ENCODE measurements at places on chromosomes 16 and 17. TPM values are rescaled to one million over a fixed set of nuclear protein-coding genes. Genes with fewer than 3 reads are reported as not detected.

Gene SPATA22
- not detected for total RNA-seq

DNA sequence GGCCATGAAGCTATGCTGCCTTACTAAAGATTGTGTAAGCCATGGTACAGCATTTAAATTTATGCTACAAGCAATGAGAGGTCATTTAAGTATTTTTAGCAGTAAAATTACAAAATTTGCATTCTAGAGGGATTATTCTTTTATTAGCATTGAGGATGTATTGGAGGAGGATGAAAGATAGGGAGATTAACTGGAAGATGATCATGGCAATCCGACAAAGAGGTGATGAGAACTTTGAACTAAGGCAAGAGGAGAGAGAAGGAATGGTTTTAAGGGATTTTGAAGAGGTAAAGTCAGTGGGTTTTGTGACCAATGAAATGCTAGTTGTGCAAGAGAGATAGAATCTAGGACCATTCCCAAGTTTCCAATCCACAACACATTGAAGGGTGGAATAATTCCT lies 129.9 kb downstream of the SNX11 start:
- DNase-seq, result no peak
- H3K27ac ChIP-seq, result peak overlapping the region; percentile 19

Gene TMC5
- total RNA-seq, result not detected

- peak overlapping the region; percentile 37 for H3K27ac ChIP-seq
- no peak overlapping the region for H3K4me3 ChIP-seq
- peaks cover 5% of the 10 kb centered on the region for H3K4me1 ChIP-seq
- H3K27me3 ChIP-seq, result peaks cover 32% of the 10 kb centered on the region
- H3K36me3 ChIP-seq, result no peaks in the 10 kb centered on the region
These were observed 20.7 kb upstream of the CCL5 start for GRCh38 chr17:35900708-35901480.

DNA sequence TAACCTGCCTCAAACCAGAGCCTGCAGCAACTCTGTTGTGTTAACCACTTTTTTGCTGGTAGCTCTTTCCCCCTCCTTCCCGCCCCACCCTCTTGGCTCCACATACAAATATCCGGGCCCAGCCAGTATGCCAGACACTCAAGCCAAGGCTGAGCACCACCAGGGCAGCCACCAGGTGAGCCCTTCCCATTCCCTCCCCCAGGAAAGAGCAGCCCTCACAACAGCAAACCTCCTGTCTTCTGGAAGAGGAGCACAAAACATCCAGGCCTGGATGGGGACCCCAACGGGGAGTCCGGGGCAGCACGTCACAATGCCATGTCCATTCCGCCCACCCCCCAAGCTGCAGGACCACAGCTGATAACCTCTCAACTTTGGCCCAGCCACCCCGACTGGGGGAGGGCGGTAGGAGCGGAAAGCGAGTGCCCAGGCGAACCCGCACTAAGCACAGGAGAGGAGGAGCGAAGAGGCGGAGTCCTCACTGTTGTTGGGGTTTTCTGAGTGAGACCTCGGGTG lies 757 bp downstream of the ORMDL3 start:
- peak overlapping the region; percentile 97 for H3K27ac ChIP-seq
- peak overlapping the region; percentile 94 for H3K4me3 ChIP-seq
- no peaks in the 10 kb centered on the region for H3K27me3 ChIP-seq
- DNase-seq, result peak; percentile 36
- H3K4me1 ChIP-seq, result peaks cover 38% of the 10 kb centered on the region

Gene ZP2
- not detected for total RNA-seq

DNA sequence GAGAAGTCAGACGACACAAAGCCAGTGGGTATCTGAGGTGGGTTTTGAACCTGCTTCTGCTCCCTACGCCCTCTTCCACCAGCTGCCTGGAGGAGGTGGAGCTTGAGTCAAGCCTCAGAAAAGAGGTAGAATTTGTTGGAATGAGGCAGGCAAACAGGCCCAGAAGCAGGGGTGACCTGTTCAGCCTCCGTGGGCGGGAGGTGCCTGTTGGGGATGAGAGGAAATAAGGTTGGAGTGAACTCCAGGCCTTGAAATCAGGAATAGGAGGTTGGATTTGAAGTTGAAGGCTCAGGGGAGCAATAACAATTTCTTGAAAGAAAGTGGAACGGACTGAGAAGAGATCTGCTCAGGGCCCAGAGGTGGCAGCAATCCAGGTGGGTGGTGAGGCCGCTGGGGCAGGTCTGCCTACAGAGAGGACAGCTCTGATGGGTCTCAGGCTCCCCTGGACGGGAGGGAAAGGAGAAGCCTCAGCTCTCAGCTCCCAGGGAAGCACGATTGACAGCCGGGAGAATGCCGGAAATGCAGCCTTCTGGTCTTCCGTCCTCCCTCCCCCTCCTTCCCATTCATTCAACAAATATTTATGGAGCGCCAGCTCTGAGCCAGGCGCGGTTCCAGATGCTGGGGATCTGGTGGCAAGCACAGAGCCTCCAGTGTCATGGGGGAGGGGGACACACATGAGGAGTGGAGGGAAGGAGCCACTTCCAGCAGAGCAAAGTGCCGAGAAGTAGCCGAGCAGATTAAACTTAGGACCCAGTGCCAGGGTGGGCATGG lies 61.9 kb upstream of the CIBAR2 start:
- H3K4me3 ChIP-seq, result no peak overlapping the region
- DNase-seq, result no peak
- H3K27ac ChIP-seq, result no peak overlapping the region
- peaks cover 80% of the 10 kb centered on the region for H3K27me3 ChIP-seq

Gene ADCY9
- total RNA-seq, result 11.5 TPM

DNA sequence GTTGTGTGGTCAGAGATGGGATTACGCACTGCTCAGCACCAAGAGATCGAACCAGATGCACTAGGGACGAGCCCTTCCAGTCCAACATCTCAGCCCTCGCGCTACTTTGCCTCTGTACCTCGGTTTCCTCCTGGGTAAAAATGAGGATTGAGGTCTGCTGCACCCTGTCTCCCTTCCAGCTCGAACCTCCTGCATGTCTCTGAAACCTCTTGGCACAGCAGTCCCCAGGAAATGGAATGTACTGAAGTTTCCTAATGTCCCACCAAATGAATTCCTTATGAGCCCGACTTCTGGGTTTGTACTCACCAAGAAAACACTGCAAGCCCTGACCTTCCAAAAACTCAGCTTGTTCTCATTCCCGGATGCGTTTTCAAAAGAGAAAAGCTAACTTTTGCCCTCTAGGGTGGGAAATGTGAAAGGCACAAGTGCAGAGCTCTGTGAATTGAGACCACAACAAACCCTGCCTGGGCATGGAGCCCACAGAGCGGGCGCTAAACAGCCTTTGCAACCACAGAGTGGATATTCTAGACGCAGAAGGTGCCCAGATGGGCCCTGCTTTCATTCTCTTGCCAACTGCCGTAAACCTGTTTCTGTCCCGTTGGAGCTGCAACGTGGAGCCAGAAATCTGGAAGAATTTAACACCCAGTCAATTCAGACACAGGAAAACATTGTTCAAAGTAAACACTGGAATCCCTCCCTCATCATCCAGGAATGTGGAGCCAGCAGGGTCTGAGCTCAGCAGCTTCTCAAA lies 10.3 kb downstream of the CDRT4 start:
- H3K27ac ChIP-seq, result no peak overlapping the region
- H3K36me3 ChIP-seq, result peaks cover 4% of the 10 kb centered on the region

Gene CLEC3A
- not detected for total RNA-seq

DNA sequence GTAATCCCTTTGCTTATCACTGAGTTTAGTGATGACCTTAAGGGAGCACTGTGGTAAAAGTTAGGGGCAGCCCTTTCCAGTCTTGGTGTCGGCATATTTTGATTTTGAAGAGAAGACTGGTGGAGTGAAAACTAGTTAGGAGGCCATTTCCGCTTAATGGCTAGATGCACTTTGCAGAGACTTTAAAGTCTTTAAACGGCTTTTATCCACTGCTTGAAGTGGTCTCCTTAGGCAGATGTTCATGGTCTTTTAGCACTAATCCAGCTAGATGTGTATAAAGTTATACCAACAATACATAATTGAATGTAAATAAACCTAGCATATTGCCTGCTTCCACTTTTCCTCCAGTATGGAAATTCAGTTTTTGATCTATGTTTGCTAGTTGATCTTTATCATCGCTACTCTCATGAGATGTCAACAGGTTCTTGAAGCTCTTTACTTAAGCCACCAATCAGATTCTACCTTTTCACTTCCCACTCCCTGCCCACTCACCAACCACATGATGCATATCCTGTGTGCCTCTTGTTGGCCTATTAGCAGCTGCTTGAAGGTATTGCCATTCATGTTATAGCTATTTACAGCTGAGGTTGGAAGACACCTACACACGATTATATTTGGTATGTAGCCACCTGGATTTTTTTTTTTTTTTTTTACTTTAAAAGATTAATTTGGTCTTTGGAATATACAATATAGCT lies 132.0 kb downstream of the NLK start:
- peaks cover 8% of the 10 kb centered on the region for H3K36me3 ChIP-seq
- H3K4me1 ChIP-seq, result peaks cover 14% of the 10 kb centered on the region
- DNase-seq, result no peak
- H3K27me3 ChIP-seq, result no peaks in the 10 kb centered on the region

Gene ADAM11
- total RNA-seq, result 0.08 TPM

DNA sequence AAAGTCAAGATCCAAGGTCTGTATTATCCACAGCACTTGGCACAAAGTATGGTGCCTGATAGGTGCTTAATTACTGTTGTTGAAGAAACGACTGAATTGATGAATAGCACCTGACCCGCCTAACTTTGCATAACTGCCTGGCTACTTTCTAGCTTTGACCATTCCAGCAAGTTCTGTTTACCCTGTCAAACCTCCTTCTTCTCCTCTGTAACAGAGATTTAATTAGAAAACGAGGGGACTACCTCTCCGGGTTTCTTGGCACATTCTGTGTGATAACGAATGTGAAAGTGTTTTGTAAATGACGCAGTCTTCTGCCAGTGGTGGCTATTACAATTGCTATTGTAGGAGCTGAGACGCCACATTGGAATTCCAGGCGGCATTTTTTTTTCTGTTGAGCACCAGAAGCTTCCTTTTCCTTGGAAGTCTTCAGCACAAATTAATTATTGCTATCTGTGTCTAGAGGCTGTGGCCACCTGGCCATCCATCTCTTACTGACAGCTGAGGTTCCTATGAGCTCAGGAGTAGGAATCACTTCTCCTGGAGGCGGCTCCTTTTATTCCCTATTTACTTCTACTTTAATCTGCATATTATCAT lies 522.9 kb downstream of the HS3ST4 start:
- H3K4me1 ChIP-seq, result no peaks in the 10 kb centered on the region
- no peak for DNase-seq
- no peaks in the 10 kb centered on the region for H3K36me3 ChIP-seq
- H3K27ac ChIP-seq, result no peak overlapping the region

GRCh38 chr17:48262982-48263730 lies 155.6 kb downstream of the SNX11 start:
- H3K4me1 ChIP-seq, result peaks cover 22% of the 10 kb centered on the region
- H3K27me3 ChIP-seq, result no peaks in the 10 kb centered on the region
- H3K4me3 ChIP-seq, result no peak overlapping the region
- no peak for DNase-seq
- H3K27ac ChIP-seq, result peak overlapping the region; percentile 86

- H3K36me3 ChIP-seq, result no peaks in the 10 kb centered on the region
- H3K27ac ChIP-seq, result no peak overlapping the region
- DNase-seq, result no peak
- no peaks in the 10 kb centered on the region for H3K27me3 ChIP-seq
These were observed 10.5 kb downstream of the GAA start for GRCh38 chr17:80111702-80112470.

- H3K27ac ChIP-seq, result no peak overlapping the region
- peaks cover 7% of the 10 kb centered on the region for H3K4me1 ChIP-seq
- no peaks in the 10 kb centered on the region for H3K27me3 ChIP-seq
- no peak overlapping the region for H3K4me3 ChIP-seq
- H3K36me3 ChIP-seq, result no peaks in the 10 kb centered on the region
These were observed 174.8 kb downstream of the XYLT1 start for GRCh38 chr16:17295948-17296347.

- H3K36me3 ChIP-seq, result no peaks in the 10 kb centered on the region
- no peaks in the 10 kb centered on the region for H3K27me3 ChIP-seq
- H3K4me3 ChIP-seq, result peak overlapping the region; percentile 21
- DNase-seq, result no peak
These were observed 118.2 kb upstream of the CHMP6 start for GRCh38 chr17:80873307-80873951.

- peaks cover 3% of the 10 kb centered on the region for H3K4me1 ChIP-seq
- H3K27me3 ChIP-seq, result peaks cover 41% of the 10 kb centered on the region
- H3K27ac ChIP-seq, result no peak overlapping the region
These were observed 26.8 kb downstream of the GP2 start for GRCh38 chr16:20300312-20301097.

GRCh38 chr17:45060382-45060796 lies 728 bp upstream of the NMT1 start:
- peak overlapping the region; percentile 93 for H3K4me3 ChIP-seq
- H3K4me1 ChIP-seq, result peaks cover 19% of the 10 kb centered on the region
- H3K36me3 ChIP-seq, result no peaks in the 10 kb centered on the region
- no peak for DNase-seq

- no peak for DNase-seq
- H3K4me1 ChIP-seq, result peaks cover 3% of the 10 kb centered on the region
- no peak overlapping the region for H3K4me3 ChIP-seq
- H3K36me3 ChIP-seq, result no peaks in the 10 kb centered on the region
- H3K27me3 ChIP-seq, result peaks cover 7% of the 10 kb centered on the region
These were observed 16.4 kb downstream of the PLCD3 start for GRCh38 chr17:45115871-45116270.

DNA sequence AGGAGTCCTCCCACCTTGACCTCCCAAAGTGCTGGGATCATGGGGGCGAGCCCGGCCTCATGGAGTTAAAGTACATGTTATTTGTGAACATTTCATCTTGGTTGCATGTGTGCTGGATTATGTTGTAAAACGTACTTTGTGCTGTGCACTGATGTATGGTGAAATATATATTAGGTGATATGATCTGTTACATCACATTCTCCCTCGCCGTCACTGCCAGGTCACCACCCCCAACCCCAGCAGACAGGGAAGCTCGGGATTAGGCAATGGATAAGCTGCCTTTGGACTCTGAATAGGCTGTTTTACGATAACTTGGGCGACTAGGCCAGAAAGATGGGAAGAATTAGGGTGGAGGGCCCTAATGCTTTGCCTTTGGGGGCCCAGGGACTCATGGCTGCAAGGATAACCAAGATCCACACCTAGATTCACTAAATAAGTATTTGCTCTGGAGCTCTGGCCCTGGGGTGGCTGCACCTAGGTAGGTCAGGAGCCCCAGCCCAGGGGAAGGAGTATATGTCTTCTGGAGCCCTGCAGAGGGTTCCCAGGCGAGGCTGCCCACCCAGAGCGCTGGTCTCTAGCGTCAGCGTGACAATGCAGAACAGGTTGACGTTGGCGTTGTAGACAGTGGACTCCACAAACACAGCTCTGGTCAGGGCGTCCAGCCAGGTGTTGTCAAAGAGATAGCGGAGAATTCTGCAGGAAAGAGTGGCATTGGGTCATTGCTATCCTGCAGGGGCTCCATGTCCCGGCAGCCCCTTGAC lies 27.1 kb upstream of the GCSH start:
- no peak overlapping the region for H3K27ac ChIP-seq
- H3K36me3 ChIP-seq, result peaks cover 2% of the 10 kb centered on the region
- DNase-seq, result no peak
- H3K27me3 ChIP-seq, result peaks cover 12% of the 10 kb centered on the region

- peak overlapping the region; percentile 59 for H3K27ac ChIP-seq
- H3K4me3 ChIP-seq, result no peak overlapping the region
- peaks cover 2% of the 10 kb centered on the region for H3K36me3 ChIP-seq
- no peak for DNase-seq
These were observed 146.7 kb downstream of the RAB11FIP4 start for GRCh38 chr17:31538080-31538762.

Gene HCRT
- total RNA-seq, result not detected

Gene KRT12
- not detected for total RNA-seq
